Activated T-helper 2 cell treated with anti-CD3 and anti-CD28 coated beads, Interferon-gamma antibody, Interleukin-2, Interleukin-4, amounts not matched to agents 10 μg/mL and 5 μg/mL and 100 μg/mL, durations not matched to agents 14 hours and 24 hours and 36 hours (primary cell): ENCODE measurements at places on chromosomes 1 and 21.

- no peak for DNase-seq
These were observed 18.4 kb upstream of the REG4 start for GRCh38 chr1:119829625-119830024.

GRCh38 chr1:12152113-12152891, 14.5 kb upstream of the TNFRSF1B start:
- DNase-seq = no peak

DNA sequence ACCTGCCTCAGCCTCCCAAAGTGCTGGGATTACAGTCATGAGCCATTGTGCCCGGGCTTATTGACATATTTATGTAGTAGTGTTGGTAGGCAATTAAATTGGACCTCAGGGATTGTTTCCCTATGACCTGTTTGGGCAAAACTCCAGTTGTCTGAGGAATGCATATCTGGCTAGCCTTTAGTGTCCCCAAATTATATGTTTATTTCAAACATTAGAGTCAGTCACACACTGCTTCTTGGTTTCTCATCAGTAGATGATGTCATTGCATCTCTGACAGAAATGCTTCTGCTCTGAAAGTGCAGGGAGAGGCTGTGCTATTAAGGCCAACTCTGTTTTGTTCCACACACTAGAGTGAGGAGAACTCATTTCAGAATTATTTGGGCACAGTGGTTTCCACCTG, 12.5 kb downstream of the PIP5K1A start:
- DNase-seq = no peak

- no peak for DNase-seq
These were observed 61.1 kb upstream of the RAB4A start for GRCh38 chr1:229209816-229210215.

- DNase-seq = no peak
These were observed 14.8 kb downstream of the F5 start for GRCh38 chr1:169571450-169571849.

DNA sequence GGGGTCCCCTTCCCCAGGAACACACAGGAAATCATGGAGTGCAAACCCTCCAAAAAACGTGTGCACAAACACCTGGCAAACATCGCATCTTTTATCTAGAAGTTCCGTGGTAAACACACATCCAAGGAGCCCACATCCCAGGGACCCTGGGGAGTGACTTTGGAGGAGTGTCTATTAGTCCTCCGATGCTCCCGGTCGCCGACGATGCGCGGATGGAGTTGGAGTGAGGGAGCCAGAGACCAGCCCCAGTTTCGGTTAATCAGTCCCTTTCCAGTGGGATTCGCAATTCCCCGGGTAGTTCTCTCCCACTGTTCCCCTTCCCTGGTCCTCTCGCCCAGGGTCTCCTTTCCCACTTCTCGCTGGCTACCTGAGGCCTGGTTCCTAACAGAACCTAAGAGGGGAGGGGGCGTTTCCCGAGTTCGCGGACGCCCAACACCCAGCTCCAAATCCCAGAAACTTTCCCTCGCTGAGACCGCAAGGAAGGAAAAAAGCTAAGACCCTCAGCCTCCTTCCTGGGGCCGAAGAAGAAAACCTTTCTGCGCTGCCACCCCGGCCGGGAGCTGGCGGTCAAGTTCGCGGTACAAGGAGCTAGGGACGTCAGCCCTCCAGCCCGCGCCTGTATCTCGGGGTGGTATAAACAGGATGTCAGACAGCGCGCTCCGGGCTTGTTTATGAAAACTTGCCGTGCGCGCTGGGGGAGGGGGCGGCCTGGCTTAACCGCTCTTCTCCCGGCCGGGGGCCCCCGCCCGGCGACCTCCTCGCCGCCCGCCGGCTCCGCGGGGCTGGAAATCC, 787 bp downstream of the JAK1 start:
- DNase-seq = peak; percentile 69

- no peak for DNase-seq
These were observed 213.3 kb downstream of the ROR1 start for GRCh38 chr1:63987014-63987627.

DNA sequence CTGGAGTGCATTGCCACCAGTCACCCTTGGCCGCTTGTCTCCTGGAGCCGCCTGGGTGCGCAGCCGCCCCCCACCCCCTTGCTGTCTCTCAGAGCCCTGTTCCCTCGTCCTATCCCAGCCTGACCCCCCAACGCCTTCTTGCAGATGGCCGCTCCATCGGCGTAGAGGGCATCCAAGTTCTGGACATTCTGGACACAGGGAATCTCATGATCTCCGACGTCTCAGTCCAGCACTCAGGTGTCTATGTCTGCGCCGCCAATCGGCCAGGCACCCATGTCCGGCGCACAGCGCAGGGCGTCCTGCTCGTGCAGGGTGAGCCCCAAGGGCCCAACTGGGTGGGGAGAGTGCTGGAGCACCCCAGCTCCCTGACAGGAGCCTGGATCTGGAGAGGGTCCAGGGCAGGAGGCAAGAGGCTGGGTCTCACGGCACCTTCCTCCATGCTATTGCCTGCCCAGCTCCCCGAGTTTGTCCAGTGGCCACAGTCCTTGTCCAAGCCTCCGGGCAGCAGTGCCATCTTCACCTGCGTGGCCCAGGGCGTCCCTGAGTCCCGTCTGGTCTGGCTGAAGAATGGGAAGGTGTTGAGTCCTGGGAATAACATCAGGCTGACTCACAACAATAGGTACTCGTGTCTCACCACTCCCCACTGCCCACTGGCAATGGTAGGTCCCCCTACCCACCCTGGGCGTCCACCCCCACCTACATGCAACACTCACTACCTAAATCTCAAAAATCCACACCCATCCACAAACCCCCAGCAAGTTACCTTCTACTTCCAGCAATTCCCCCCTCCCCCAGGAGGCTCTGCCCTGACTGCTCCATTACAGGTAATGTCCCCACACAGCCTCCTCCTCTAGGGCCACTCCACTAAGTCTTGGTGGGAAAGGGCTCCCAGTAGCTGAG, 24.6 kb downstream of the SLC27A3 start:
- DNase-seq = no peak
